NCI-H2227 treated with DMSO at 0.1 percent for 48 hours (cell line): ENCODE measurements at places on chromosomes 13 and 19.

GRCh38 chr13:25923217-25924085 lies 128.4 kb downstream of the SHISA2 start:
- DNase-seq: no peak

- no peak for DNase-seq
Observed at GRCh38 chr13:84130495-84131114, 248.3 kb upstream of the SLITRK1 start.

DNA sequence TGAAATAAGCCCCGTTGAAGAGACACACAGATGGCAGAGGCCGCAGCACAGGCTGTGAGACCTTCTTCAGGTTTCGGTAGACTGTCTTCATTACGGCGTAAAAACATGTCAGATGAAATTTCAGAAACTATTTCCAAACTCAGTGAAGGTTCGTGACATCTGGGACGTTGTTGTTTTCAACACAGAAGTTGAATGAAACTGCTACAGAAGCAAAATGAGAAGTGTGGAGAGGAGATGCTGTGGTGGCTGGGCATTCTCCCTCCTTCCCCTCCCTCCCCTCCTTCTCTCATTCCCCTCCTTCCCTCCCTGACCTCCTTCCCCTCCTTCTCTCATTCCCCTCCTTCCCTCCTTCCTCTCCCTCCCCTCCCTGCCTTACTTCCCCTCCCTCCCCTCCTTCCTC lies 113.6 kb downstream of the ATP11A start:
- no peak for DNase-seq

GRCh38 chr19:58543826-58544590 lies at the start of gene TRIM28:
Gene TRIM28 (plus strand): TSS chr19:58544064. CDS start chr19:58544758, 694 bp downstream.
- DNase-seq: no peak

DNA sequence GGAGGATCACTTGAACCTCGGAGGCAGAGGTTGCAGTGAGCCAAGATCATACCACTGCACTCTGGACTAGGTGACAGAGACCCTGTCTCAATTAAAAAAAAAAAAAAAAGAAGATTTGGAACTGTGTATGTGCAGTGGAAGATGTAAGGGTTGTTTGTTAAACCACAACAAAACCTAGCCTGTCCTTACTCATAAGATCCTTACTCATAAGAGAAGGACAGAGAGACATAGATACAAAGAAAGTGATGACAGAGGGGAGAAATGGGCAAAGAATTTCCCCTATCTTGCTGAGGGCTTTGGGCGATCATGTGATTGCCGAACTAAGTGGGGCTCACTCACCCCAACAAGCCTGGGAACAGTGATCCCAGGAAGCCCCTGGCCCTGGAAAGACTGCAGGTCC lies 7.9 kb downstream of the ITPKC start:
- DNase-seq: no peak
